Activated CD4-positive, alpha-beta T cell treated with anti-CD3 and anti-CD28 coated beads, Interleukin-2, Interleukin-4, amounts not matched to agents 100 ng/mL and 50 ng/mL, durations not matched to agents 16 hours and 8 hours (primary cell): ENCODE measurements at places on chromosomes 5 and 9.
A peak's percentile ranks its signal among the peaks of the same experiment; 100 is the strongest.

GRCh38 chr5:68849906-68850305, 243.9 kb upstream of the SLC30A5 start:
- no peak for DNase-seq

- DNase-seq: no peak
These were observed 217.1 kb downstream of the TSSK1B start for GRCh38 chr5:113217619-113218184.

DNA sequence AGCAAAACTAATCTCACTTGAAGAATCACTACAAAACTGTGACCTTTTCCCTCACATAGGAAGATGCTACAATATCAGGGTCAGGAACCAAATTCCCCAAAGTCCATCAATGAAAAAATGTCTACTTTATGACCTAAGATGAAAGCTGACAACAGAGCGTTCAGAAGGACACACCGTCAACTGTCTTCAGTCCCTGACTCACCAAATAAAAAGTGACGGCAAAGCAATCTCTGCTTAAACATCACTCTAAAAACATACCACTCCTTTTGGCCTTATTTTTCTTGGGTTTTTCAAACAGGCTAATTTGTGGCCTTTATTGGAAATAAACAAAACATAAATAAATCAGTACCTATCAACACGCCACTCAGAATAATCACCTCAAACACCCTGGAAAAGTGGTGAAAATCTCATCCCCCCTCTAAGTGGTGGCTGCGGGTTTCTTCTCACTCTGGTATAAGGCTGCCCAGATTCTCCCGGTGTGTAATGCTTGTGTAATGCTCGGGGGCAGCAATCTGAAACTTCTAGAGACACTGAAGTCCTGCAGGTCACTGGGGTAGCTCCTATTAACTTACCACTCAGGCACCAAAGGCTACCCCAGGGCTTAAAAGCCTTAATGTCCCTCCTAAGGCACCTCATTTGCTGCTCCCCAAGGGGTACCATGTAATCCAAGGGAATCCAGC, 29.5 kb downstream of the SEMA4D start:
- no peak for DNase-seq

DNA sequence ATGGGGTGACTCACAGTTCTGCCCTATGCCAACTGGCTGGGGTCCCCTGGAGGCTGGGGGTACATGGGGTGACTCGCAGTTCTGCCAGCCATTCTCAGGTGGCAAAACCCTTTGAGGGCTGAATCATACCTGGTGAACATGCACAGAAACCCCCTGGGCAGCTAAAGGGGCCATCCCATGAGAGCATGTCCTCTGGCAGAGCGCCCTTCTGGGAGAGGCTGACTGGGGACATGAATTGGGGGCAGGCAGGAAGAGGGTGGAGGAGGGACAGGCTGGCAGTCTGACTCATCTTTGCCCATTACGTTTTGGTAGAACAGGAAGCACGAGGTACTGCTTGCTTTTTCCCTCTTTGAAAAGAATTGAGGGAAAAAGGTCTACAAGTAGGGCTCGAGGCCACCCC, 16.7 kb downstream of the TRAF1 start:
- peak; percentile 62 for DNase-seq

DNA sequence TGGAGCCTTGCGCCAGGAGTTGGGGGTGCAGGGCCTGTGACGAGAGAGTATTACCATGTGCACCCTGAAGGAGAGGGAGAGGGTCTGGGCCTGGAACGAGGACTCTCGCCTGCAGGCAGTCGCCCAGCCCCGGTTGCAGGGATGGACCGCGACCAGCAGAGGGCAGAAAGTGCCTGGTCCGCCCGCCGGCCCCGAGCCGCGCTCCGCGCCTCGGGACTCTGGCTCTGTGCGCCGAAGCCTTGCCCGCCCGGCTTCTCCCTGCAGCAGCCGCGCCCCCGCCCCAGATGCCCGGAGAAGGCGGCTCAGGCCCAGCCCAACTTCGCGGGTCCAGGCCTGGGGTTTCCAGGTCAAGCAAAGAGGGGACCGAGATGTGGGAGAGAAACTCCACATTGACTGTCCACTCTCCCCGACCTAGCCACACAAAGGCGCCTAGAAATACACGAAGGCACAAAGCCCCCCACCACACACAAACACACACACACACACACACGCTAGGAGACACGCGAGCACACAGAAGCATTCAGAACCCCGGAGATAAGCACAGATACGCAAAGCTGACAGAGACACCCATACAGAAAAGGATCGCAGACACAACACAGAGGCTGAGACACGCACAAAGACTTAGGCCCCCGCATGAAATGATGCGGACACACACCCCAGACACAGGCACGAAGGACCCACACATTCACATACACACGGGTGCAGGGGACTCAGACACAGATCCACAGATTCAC, 2.0 kb upstream of the LMX1B start:
- DNase-seq: peak; percentile 70

- DNase-seq: no peak
These were observed 134.3 kb upstream of the MAP1B start for GRCh38 chr5:71972777-71973473.

DNA sequence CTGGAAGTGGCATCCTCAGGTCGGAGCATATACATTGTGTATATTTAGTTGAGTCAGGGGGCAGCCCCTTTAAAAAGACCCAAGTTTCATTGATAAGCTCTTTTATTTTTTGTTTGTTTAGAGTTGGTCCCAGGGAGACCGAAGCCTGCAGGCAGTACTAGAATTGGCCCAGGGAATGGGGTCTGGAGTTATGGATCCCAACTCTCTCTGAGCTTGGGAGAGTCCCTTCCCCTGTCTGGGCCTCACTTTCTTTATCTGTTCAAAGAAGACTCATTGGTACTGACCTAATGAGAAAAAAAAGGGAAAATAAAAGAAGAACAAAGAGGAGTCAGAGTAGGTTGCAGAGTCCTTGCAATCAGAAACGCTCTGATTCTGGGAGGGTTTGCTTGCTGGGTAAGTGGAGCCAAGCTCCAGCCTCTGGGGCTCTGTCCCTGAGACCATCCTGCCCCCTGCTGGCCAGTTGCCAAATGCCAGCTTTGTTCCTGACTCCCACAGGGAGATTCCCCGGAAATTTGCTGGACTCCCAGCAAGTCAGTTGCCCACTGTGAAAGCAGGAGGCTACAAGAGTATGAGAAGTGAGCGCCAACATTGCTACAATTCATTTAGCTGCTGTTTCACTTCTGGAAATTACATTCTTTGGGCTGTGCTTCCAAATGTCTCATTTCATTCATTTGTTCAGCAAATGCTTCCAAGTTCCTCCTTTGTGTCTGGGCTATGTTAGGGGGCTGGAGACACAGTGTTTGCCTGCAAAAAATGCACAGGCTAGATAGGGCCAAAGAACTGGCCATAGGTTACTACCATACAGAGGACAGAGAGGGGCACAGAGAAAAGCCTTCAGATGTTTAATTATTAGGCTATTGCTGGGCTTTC, 156.2 kb downstream of the MELK start:
- peak; percentile 65 for DNase-seq

DNA sequence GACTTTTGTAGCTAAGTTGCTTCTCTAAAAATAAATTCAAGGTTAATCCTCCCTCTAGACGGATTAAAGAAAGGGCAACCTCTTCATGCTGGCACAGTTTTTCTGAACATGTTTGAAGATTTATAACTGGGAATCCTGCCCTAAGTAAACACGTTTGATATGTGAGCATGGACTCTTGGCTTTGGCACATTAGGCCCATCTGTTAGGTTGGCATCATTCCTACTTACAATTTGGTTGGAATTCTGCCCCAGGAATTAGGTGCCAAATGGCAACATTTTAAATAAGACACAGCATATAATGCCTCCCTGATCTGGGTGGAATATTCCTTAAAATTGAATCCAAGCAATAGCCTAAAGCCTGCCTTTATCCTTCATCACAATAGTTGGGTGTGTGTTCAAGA, 372.3 kb upstream of the CDH18 start:
- no peak for DNase-seq

- DNase-seq: no peak
These were observed 31.7 kb upstream of the GNA14 start for GRCh38 chr9:77679661-77680368.

- DNase-seq: no peak
These were observed 3.5 kb downstream of the LHX2 start for GRCh38 chr9:124014956-124015660.

GRCh38 chr5:65802080-65802479, 80.1 kb downstream of the NLN start:
- no peak for DNase-seq

GRCh38 chr5:72937517-72938061, 18.3 kb upstream of the FCHO2 start:
- no peak for DNase-seq

GRCh38 chr5:138177941-138178515, 402 bp downstream of the BRD8 start:
- DNase-seq: peak; percentile 28

GRCh38 chr5:124039410-124039809, 527.4 kb downstream of the CSNK1G3 start:
- no peak for DNase-seq

DNA sequence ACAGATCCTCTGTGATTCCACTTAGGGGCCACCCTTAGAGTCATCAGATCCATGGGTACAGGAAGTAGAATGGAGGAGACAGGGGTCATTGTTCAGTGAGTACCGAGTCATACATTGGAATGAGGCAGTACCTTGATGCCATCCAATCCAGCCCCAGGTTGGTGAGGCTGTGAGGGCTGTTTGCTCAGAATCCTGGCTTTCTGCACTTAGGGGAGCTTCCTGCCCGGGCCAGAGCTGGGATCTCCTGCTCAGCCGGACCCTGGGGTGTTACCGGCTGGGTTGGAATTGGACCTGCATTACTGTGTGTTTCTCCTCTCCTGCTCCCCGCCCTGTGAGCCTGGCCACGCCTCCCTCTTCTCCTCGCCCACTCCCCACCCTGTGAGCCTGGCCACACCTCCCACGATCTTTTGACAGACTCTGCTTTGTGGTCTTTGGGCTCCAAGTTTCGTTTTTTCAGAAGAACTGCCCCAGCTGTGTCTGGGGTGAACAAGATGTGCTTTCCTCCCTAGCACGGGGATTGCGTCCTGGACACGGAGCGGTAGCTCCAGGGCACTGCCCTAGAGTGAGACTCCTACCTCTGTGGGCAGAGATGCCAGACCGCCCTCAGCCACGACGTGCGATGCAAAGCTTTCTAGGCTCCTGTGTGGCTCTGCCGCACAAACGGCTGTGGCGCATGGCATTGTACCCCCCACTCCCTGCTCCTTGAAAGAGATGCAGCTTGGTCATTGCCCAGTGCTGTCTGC, 15.4 kb downstream of the TRAF2 start:
- peak; percentile 80 for DNase-seq

GRCh38 chr9:90778746-90779145, 22.9 kb upstream of the SYK start:
- no peak for DNase-seq

GRCh38 chr5:146419696-146420095, 27.4 kb upstream of the TCERG1 start:
- no peak for DNase-seq

- no peak for DNase-seq
These were observed 301.9 kb downstream of the RASEF start for GRCh38 chr9:82761027-82761426.

- no peak for DNase-seq
These were observed 141.0 kb downstream of the DCP2 start for GRCh38 chr5:113117543-113118115.

- no peak for DNase-seq
These were observed 18.4 kb upstream of the CNTLN start for GRCh38 chr9:17116400-17116837.

- DNase-seq: no peak
These were observed 61.3 kb upstream of the SPINK5 start for GRCh38 chr5:148002451-148002850.

DNA sequence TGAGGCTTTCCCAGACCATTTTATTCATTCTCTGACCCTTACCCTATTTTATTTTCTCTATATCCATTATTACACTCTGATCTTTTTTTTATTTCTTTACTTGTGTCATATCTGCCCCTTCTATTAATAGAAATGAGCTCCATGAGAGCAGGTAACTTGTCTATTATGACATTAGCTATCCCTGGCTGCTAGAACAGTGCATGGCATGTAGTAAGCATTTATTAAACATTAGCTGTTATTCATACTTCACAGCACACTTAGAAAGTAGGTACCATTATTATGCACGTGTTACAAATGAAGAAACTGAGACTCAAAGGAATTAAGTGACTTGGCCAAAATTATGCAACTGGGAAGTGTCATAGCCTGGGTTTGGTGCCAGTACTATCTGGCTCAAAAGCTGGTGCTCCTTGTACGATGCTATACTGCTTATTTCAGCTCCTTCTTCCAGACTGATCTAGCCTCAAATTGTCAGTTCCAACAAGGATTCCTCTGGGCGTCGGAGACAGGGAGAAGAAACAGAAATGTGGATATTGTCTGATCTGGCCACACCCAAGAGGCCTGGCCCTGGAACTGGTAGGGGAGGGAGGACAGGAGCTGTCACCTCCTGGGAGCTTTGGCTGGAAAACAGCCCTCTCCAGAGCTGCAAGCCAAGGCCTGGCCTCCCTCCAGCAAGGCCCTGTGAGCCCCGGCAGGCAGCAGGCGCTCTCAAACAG, 10.8 kb upstream of the NIPAL4 start:
- no peak for DNase-seq

- DNase-seq: no peak
These were observed 171.4 kb downstream of the MCTP1 start for GRCh38 chr5:95113489-95113888.

- DNase-seq: no peak
These were observed 5.0 kb downstream of the FAM163B start for GRCh38 chr9:133604214-133604613.

GRCh38 chr9:68567565-68567964, 26.9 kb upstream of the TMEM252 start:
- no peak for DNase-seq

- DNase-seq: peak; percentile 9
These were observed 180.1 kb upstream of the MVB12B start for GRCh38 chr9:126146254-126147145.

DNA sequence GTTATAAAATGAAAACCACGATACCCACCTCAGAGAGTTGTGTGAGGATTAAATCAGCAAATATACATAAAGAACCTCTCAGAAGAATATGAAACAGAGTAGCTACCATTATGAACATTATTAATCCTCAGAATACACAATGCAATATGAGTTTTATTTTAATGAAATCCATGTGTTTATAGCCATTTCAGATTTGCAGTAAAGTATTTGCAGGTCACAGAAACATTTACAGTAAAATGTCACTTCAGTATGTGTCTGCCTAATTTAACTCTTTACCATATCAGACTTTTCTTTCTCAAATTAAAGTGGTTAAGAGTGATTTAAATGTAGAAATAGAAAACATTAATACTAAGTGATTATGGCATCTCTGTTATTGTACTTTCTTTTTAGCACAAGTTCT, 365.2 kb upstream of the MPDZ start:
- no peak for DNase-seq

GRCh38 chr5:86979811-86980411, 287.8 kb upstream of the RASA1 start:
- peak; percentile 17 for DNase-seq
